ENCODE measurements at places on chromosomes 6 and 20.
A peak's percentile ranks its signal among the peaks of the same experiment; 100 is the strongest.

DNA sequence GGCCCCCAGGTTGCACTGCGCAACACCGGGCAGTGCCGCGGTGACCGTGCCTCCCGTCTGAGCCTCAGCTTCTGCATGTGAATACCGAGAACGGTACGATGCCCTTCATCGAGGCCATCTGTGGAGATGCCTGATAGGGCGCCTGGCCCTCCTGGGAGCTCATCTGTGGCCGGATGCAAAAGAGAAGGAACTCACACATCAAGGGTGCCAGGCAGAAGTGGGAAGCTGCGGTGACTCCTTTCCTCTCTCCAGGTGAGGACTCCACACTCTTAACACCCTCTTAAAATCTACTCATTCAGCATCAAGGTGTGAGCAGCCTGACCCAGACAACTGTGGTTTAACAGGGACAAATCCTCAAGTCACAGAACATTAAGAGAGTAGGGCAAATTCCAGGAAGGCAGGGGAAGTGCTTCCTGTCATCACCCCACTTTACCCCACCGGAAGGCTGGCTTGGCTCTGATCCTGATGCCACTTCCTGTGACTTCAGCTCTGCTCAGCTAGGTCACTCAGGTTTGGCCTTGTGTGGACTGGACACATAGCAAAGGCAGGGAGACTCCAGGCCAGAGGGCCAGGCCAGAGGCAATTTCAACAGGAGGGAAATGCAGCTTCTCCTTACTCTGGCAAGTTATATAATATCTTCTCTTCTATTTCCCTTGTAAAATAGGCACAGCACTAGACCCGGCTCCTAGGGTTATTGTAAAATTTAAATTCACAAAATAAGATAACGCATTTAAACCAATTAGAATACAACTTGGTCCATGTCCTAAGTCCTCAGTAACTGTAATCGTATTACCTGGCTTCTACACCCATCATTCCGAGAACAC, 69.4 kb downstream of the CPNE5 start:
- no peak for DNase-seq

DNA sequence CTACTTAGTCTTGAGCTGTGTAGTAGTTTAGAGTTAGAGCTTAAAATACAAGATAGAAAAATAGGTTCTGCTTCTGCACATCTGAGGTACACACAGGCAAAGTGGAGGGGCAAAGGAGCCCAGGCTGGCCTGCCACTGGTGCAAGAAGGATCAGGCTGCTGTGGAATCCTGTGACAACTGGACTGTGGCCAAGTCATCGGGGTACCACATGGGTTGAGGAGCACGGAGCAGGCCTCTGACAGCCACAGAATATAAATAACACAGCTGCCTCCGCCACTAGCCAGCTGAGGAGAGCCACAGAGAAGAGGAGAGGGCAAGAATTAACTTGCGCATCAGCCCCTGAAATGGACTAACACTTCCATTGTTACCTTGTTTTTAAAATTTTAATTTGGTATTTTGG, 206.0 kb upstream of the MARCKS start:
- no peak for DNase-seq

- DNase-seq = no peak
These were observed 14.3 kb downstream of the PRPH2 start for GRCh38 chr6:42708096-42708495.

GRCh38 chr6:11283629-11284028, 51.2 kb upstream of the NEDD9 start:
- DNase-seq = no peak

DNA sequence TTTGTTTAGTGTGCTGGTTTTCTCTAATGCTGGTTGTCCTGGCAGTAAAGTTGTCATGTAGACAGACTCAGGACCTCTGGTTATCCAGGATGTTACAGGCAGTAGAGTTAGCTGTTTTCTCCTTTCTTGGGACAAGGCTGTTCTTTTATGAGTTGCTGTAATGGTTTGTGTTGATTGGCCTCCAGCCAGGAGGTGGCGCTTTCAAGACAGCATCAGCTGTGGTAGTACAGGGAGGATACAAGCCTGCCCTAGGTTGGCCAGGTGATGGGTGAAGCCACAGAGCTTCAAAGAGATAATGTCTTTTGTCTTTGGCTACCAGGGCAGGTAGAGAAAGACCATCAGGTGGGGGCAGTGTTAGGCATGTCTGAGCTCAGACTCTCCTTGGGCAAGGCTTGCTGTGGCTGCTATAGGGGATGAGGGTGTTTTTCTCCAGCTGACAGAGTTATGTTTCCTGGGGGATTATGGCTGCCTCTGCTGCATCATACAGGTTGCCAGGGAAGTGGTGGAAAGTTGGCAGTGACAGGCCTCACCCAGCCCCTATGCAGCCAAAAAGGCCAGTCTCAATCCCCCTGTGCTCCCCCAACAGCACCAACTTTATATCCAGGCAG, 127.2 kb upstream of the TAB2 start:
- no peak for DNase-seq

DNA sequence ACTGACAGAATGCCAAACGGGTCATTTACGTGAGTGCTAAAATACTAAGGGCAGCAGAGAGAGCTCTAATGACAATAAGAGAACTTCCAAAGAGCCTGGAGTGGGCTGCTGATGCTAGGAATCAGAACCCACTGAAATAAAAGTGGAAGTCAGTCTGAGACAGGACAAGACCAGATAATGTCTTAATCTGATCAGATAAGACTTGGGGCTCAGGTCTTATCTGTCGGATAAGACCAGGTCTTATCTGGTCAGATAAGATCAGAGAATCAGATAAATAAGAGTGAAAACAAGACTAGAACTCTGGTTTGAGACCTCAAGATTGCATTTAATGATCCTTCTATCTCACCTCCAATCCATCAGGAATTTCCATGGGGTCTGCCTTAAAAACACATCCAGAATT, 18.6 kb downstream of the LRP11 start:
- no peak for DNase-seq

GRCh38 chr20:24765316-24766142, 183.5 kb upstream of the CST7 start:
- no peak for DNase-seq

GRCh38 chr6:166932116-166932515, 24.2 kb downstream of the RNASET2 start:
- no peak for DNase-seq

- no peak for DNase-seq
These were observed 164.7 kb downstream of the OGFRL1 start for GRCh38 chr6:71453371-71453706.

GRCh38 chr20:49006446-49006980, 39.6 kb upstream of the CSE1L start:
- no peak for DNase-seq

DNA sequence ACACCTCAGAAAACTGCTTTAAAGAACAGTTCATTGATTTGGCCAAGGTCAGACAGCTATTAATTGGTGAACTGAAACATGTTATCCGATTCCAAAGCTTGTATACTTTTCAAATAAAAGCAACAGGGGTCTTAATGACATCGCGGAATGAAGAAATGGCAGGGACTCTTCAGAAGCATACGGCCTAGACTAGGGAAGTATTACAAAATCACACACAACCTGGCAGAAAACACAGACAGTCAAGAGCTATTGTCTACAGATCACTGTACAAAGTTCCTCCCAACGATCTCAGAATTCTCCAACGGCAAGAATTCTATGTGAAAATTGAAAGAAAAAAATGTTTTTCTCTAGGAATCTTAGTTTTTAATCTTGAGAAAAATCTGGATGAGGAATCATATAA, 105.5 kb downstream of the PTPRK start:
- DNase-seq = no peak

GRCh38 chr6:132932588-132932987, 118.2 kb downstream of the RPS12 start:
- DNase-seq = no peak

GRCh38 chr6:17347012-17347411, 46.4 kb upstream of the CAP2 start:
- peak; percentile 11 for DNase-seq

DNA sequence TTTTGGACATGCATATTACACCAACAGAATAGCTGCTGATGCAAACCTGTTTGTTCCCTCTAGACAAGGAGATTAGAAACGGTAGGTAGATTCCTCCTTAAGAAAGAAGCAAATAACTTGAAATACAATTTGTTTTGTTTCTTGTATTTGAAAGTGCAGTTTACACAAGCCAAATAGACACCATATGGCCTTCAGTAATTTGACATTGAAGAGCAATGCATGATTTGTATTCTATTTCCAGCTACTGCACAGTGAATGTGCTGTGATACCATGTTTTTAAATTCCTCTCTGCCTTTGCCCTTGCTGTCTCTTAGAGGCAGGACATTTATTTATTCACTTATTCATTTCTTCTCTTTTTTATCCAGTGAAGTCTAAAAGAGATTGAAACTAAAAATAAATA, 31.9 kb upstream of the ANKEF1 start:
- DNase-seq = no peak

DNA sequence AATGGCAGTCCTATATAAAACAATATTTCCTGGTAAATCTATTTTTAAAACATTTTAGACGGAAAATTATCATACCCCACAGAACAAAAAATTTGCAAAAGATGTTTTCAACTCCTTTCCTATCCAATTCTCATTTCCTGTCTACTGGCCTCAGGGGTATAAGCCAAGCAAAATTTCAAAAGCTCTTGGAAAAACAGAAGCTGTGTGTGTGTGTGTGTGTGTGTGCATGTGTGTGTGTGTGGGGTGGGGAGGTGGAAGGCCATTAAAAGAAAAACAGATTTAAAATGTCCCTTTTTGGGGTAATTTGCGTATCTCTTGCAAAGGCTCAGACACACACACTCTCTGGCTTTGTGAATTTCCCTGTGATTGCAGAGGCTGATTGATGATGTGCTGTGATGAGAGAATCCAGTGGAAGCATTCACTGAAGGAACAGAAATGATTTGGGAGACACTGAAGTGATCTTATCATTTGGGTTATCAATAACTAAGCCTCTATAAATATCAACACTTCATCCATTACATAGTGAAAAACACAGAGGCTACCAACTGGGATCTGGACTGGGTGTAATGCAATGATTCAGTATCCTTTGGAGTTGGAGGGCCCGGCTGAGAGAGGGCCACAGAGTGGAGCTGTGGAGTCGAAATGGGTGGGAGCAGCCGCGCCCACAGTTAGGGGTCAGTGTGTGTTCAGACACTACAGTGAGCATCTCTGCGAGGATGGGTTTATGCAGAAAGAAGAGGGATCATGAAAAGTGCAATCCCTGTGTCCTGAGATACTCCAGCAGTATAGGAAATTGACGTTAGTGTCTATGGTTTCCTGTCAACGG, 106.8 kb upstream of the PREP start:
- DNase-seq = no peak

- no peak for DNase-seq
These were observed 154.1 kb upstream of the BMP2 start for GRCh38 chr20:6613280-6613861.

- DNase-seq = no peak
These were observed 26.9 kb downstream of the TFAP2B start for GRCh38 chr6:50845499-50846143.

- no peak for DNase-seq
These were observed 6.7 kb downstream of the RAET1E start for GRCh38 chr6:149891259-149891658.

- no peak for DNase-seq
These were observed 66.9 kb upstream of the CDH4 start for GRCh38 chr20:61185181-61185580.

DNA sequence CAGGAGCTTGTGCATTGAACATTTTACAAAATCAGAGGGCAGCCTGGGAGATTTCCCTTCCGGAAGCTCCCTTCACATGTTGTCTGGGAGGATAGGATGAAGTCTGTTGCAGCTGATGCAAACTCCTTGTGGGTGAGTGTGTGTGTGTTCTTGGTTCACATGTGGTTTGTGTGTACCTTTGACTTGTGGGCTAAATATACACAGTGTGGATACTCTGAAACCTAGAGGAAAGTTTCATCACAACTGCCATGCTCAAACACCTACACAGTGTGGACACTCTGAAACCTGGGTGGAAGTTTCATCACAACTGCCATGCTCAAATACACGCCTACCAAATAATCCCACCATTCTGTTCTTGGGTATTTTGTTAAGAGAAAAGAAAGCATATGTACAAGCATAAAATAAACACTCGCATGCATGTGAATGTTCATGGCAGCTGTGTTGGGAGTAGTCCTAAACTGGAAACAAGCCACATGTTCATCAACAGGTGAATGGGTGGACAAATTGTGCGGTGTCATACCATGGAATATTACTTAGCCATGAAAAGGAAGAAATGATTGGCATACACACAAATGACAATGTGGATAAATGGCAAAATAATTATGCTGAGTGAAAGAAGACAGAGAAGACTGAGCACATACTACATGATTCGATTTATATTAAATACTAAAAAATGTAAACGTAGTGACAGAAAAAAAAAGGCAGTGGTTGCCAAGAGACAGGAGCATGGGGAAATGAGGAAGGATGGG, 1.8 kb downstream of the SCP2D1 start:
- no peak for DNase-seq

GRCh38 chr20:51446656-51447055, 95.9 kb downstream of the NFATC2 start:
- DNase-seq = peak; percentile 79

- no peak for DNase-seq
These were observed 266.3 kb downstream of the CDC5L start for GRCh38 chr6:44653761-44654218.

GRCh38 chr6:133834472-133835170, 54.3 kb upstream of the TCF21 start:
- DNase-seq = no peak

DNA sequence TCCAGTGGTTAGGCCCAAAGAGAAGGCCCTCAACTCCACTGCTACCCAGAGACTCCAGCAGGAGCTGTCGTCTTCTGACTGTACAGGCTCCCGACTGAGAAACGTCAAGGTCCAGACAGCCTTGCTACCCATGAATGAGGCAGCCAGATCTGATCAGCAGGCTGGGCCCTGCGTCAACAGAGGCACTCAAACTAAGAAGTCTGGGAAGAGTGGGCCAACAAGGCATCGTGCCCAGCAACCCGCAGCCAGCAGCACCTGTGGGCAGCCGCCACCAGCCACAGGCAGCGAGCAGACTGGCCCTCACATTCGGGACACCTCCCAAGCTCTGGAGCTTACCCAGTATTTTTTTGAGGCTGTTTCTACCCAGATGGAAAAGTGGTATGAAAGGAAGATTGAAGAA, 8.1 kb downstream of the LYRM2 start:
- no peak for DNase-seq

GRCh38 chr6:137045222-137045789, 541 bp upstream of the IL20RA start:
- no peak for DNase-seq

DNA sequence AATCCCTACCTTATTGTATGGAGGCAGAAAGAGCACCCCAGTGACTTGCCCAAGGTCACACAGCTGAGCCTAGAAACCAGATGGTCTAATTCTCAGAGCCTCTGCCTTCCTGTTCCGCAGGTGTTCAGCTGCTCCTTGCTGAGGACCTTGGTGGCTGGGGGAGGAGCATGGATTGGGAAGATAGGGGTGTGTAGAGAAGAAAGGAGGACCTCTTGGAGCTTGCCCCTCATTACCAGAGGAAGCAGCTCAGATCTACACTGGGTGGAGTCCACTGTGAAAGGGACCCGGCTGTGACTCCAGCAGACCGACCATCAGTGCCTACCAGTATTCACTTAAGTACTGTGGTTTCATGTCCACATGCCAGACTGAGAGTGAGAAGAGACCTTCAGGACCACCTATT, 15.2 kb downstream of the FOXP4 start:
- DNase-seq = no peak

All from adipocyte (in vitro differentiated cells).